Upper lobe of left lung (tissue), 6 donors: ENCODE measurements at places on chromosomes 2 and 18. TPM values are rescaled to one million over a fixed set of nuclear protein-coding genes. Genes with fewer than 3 reads are reported as not detected.

The CRYBA2 gene
- not detected for total RNA-seq

The RFTN2 gene
- 1.0 TPM for total RNA-seq

- no peak for DNase-seq
These were observed 313.9 kb downstream of the GBX2 start for GRCh38 chr2:235854276-235854675.

The TMEM178A gene
- total RNA-seq: 4.2 TPM

- DNase-seq: peak; percentile 87
These were observed 563 bp downstream of the KIF3C start for GRCh38 chr2:25981596-25982272.

The TFPI gene
- 225 TPM for total RNA-seq

DNA sequence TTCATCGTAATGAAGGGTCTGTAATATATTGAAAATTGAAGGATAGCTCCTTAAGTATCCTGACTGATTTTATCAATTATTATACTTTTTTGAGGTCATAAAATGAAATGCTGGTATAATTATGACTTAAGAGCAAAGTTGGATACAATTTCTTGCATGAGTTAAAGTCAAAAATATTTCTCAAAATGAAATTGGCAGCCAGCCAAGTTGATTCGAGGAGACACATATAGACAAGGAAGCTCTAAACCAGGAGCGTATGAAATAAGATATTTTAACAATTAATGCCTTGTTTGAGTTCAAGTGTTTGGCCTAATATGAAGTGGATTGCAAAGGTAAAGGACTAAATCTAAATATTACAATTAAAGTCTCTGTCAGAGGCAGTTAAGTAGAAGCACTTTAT is 260.4 kb upstream of the DSEL start:
- no peak for DNase-seq

The DSG1 gene
- not detected for total RNA-seq

The MREG gene
- 20.3 TPM for total RNA-seq

DNA sequence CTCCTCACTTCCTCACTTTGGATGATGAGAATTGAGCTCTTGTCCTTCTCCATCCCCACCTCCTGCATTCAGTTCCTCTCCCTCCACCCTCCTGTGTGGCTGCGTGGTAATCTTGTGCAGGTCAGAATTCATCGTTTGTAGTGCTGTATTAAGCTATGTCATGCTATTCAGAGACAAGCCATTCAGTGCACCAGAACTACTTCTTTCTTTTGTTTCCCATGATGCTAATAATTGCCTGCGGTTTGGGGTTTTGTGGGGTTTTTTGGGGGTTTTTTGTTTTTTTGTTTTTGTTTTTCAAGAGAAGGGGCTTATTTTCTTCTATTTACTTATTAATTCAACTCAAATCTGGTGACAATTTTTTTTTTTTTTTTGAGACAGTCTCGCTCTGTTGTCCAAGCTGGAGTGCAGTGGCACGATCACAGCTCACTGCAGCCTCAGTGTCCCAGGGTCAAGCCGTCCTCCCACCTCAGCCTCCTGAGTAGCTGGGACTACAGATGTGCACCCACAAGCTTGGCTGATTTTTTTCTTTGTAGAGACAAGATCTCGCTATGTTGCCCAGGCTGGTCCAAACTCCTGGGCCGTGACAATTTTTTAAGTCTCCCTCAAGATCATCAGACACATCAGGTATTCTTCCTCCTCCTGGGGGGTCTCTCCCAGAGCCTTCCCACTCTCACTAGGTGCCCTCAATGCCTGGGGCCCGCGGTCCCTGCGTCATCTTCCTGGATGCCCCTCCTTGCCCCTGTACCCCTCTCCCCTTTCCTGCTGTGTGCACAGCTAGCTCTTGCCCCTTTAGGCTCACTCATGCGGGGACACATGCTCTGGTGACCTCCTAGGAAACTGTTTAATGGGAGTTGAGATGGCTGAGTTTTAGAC is 37.8 kb downstream of the MAL start:
- DNase-seq: peak; percentile 11

DNA sequence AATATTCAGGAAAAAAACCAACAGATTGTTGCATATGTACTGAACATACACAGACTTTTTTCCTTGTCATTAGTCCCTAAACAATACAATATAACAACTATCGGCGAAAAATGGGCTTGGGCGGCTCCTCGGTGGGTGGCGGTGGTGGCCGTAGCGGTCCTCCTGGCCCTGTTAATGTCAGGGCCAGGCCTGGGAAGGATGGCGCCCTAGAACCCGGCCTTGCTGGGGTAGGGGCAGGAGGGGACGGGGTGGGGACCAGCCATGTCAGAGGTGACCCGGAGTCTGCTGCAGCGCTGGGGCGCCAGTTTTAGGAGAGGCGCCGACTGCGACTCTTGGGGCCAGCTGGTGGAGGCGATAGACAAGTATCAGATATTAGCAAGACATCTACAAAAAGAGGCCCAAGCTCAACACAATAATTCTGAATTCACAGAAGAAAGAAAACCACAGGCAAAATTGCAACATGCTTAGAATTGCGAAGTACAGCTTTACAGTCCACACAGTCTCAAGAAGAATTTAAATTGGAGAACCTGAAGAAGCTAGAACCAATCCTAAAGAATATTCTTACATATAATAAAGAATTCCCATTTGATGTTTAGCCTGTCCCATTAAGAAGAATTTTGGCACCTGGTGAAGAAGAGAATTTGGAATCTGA is 36.5 kb downstream of the ROCK2 start:
- DNase-seq: no peak

DNA sequence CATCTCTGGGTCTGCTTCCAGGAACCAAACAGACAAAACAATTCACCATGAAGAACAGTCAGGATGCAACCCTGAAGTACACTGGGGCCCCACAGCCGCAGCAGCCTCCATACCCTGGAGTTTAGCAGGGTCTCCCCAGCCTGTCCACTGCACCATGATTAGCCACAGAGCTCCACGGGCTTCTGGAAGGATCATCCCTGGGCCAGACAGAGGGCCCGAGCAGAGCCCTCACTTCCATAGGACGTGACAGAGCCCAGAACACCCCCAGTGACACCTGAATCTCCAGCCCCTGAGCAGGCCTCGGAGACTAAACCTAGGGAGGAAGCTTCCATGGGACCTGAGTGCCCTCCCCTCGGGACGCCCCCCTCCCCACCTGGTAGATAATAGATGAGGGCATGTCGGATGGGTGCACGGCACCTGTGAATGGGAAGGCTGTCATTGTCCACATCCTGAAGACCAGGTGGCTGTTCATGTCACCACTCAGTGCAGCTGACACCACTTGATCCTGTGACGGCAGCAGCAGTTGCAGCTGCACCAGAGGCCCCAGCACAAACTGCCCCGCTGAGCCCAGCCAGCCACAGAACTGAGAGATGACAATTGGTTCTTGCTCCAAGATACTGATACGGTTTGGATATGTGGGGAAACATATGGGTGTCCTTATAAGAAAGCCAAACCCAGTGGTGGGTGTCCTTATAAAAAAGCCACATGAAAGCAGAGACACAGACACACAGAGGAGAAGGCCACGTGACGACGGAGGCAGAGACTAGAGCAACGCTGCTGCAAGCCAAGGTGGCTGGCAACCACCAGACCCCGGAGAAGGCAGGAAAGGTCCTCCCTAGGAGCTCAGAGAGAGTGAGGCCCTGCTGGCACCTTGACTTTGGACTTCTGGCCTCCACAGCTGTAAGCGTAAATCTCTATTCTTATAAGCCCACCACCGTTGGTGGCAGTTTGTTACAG is 23.2 kb downstream of the KIF1A start:
- no peak for DNase-seq

- no peak for DNase-seq
These were observed 30.8 kb downstream of the OTX1 start for GRCh38 chr2:63081404-63081803.

- no peak for DNase-seq
These were observed 78.4 kb upstream of the ARL5A start for GRCh38 chr2:151906633-151906998.

- DNase-seq: no peak
These were observed 901.9 kb upstream of the ZEB2 start for GRCh38 chr2:145421841-145422240.

- DNase-seq: peak; percentile 17
These were observed 124.8 kb upstream of the GPC1 start for GRCh38 chr2:240310645-240311044.

DNA sequence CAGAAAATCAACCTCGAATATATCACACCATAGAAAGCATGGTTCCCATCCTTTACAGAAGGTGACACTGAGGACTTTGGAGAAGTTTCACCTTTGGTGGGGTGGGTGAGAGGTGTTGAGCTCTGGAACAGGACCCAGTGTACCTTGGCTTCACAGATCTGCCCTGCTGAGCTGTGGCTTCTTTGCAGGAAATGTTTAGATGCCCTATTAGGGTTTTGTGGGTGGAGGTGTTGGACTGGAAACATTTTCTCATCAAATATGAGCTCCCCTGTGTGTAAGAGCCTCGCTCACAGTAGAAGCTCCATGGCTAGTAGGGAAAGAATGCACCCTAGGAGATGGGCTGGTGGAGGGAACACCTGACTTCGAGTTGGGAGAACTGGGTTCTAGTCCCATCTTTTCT is 55.6 kb downstream of the RPL37A start:
- no peak for DNase-seq

DNA sequence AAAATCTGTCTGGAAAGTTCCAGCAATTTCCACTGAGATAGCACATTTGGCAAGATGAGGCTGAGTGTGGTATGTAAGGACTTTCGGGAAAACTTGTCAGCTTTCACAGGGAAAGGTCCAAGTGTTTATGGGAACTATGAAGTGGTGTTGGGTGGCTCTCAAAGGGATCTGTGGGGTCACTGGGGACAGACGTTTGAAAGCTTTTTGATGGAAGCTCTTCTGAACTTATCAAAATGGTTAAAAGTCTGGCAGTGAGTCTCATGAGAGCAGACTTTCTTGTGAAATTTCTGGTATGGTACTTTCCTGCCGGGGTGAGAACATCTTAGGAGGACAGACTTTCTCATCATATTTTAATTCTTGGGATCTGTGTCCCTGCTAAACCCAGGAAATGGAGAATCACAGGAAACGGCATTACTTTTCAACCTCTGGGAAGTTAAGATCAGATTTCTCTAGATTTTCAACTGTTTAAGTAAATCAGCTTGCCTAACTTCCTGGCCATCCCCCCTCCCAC is 546.3 kb upstream of the ZEB2 start:
- no peak for DNase-seq

- no peak for DNase-seq
These were observed 1186.9 kb downstream of the DSC3 start for GRCh38 chr18:29855637-29856036.

DNA sequence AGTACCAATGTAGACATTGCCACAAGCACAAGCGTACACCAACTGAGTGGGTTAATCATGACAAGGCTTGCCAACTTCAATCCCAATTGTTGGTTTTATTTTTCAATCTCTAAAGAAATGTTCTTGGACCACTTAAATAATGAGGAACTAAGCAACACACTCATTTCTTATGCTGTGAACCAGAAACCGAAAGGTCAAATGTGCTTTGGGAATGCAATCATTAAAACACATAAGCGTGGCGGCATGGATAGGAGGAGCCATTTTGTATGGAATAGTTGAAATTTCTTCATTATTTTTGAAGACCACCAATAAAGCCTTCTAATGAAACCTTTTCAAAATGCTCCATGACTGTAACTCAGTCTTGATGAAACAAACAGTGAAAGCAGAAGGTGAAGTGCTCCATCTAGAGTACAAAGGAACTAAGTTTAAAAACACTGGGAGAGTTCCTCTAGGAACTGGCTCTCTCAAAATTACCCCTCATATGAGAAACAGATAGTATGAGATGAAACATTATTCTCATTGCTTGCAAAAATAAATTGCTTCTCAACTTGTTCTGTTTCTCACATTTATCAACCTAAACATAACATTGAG is 113.2 kb upstream of the CHST9 start:
- DNase-seq: no peak

- no peak for DNase-seq
These were observed 166.7 kb upstream of the GLI2 start for GRCh38 chr2:120568975-120569268.

- no peak for DNase-seq
These were observed 48.8 kb downstream of the INHBB start for GRCh38 chr2:120394764-120395163.

DNA sequence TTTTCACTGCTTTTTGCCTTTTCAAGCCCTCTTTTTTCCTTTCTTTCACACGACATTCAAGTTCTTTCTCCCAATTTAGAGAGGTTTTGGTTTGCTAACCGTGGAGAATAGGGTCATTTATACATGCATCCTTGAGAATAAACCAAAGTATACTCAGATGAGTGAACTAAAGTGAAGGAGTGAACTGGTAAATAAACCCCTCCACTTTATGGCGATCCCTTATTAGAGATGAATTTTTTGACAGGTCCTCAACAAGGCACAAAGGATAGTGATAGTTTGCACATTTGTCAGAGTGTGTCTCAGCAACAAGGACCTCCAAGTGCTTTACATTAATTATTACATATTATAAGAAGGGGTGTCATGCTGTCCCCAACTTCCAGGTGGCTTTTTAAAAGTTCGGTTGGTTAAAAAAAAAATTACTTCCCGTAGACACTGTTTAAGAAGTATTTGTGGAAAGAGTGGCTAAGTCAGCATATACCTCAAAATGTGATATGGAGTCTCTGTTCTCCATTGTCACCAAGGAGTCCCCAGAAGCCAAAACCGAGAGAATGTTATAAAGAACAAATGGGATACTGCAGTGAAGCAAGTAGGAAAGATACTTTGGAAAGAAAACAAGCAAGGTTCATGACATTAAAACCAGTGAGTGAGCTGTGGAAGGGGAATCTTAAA is 1.7 kb upstream of the SLC40A1 start:
- no peak for DNase-seq

GRCh38 chr2:217938036-217938435 is 64.8 kb downstream of the TNS1 start:
- DNase-seq: no peak

The PPM1G gene
- 40.2 TPM for total RNA-seq

The UNC50 gene
- 28.3 TPM for total RNA-seq

DNA sequence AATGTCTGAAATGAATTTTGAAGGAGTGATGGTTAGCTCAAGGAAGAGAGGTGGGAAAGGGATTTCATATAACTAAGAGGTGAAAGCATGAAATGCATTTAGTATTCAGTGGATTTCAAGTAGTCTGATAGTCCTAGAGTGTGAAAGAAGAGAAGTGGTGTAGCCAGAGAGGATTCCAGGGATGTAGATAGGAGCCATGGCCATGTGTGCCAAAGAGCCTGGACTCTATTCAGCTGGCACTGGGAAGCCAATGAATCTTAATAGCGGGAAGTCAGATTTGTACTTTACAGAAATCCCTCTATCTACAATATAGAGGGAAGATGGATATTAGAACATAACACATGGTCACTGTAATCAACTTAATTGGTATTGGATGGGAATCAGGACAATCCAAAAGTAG is 8.3 kb upstream of the BOLL start:
- DNase-seq: no peak
